Bronchus fibroblast of lung (primary cell): ENCODE measurements at places on chromosomes 6 and 20. TPM values are rescaled to one million over a fixed set of nuclear protein-coding genes. Genes with fewer than 3 reads are reported as not detected.

The FILIP1 gene
- 0.34 and 0.59 TPM in 2 replicates for total RNA-seq

The ZNF311 gene
- total RNA-seq, result 0.67 and 0.74 TPM in 2 replicates

The CST5 gene
- not detected in 2 replicates for total RNA-seq

The ADGRF1 gene
- total RNA-seq, result not detected in 2 replicates

The CTAGE9 gene
- under 0.01 TPM in 1 of 2 replicates, not detected in the other for total RNA-seq

The LTV1 gene
- total RNA-seq, result 12.2 and 15.3 TPM in 2 replicates

The GPX5 gene
- total RNA-seq, result not detected in 2 replicates

The ANKRD66 gene
- not detected in 2 replicates for total RNA-seq

The UBD gene
- total RNA-seq, result not detected in 2 replicates

The CTCFL gene
- not detected in 2 replicates for total RNA-seq

The CD83 gene
- 2.4 and 4.5 TPM in 2 replicates for total RNA-seq

The HSPA1L gene
- total RNA-seq, result 0.30 and 0.50 TPM in 2 replicates

The TPD52L1 gene
- 3.0 and 4.3 TPM in 2 replicates for total RNA-seq

The HLA-DQB2 gene
- not detected in 2 replicates for total RNA-seq

The BPIFB1 gene
- not detected in 2 replicates for total RNA-seq

The CDSN gene
- total RNA-seq, result not detected in 2 replicates

The IMPG1 gene
- total RNA-seq, result 0.30 TPM in 1 of 2 replicates, not detected in the other

The ACTR5 gene
- total RNA-seq, result 6.2 and 7.7 TPM in 2 replicates

The GPX6 gene
- not detected in 2 replicates for total RNA-seq

The KLHDC3 gene
- total RNA-seq, result 83.7 and 84.1 TPM in 2 replicates

The MEI4 gene
- not detected in 2 replicates for total RNA-seq

The PPARD gene
- total RNA-seq, result 36.3 and 36.7 TPM in 2 replicates

The TCP11 gene
- total RNA-seq, result 0.15 and 0.50 TPM in 2 replicates

The KIAA0408 gene
- 0.30 and 0.84 TPM in 2 replicates for total RNA-seq

The KCNB1 gene
- total RNA-seq, result not detected in 2 replicates

The NTSR1 gene
- total RNA-seq, result 0.17 TPM in 1 of 2 replicates, not detected in the other

The AMD1 gene
- 43.6 and 45.1 TPM in 2 replicates for total RNA-seq
